T47D (cell line): ENCODE measurements at places on chromosomes 11 and 22.

GRCh38 chr22:24400726-24401596 is 26.4 kb upstream of the ADORA2A start:
- no peak for DNase-seq

DNA sequence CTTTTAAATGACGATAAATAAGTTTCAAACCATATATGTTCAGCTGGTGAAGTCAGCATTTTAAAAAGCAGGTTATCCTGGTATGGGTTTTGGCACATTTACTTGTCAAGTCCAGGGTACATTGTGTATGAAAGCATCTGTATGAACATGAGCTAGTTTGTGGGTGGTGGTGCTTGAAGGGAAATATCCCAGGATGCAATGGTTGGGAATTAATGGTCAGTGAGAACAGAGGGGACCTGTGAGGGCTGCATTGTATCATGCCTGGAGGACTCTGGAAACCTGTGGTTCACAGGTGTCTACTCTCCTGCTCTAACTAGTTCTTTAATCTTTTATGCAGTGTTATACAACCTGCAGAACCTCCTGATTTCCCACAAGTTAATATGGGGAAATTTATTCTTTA is 5.8 kb downstream of the DEPDC7 start:
- no peak for DNase-seq

DNA sequence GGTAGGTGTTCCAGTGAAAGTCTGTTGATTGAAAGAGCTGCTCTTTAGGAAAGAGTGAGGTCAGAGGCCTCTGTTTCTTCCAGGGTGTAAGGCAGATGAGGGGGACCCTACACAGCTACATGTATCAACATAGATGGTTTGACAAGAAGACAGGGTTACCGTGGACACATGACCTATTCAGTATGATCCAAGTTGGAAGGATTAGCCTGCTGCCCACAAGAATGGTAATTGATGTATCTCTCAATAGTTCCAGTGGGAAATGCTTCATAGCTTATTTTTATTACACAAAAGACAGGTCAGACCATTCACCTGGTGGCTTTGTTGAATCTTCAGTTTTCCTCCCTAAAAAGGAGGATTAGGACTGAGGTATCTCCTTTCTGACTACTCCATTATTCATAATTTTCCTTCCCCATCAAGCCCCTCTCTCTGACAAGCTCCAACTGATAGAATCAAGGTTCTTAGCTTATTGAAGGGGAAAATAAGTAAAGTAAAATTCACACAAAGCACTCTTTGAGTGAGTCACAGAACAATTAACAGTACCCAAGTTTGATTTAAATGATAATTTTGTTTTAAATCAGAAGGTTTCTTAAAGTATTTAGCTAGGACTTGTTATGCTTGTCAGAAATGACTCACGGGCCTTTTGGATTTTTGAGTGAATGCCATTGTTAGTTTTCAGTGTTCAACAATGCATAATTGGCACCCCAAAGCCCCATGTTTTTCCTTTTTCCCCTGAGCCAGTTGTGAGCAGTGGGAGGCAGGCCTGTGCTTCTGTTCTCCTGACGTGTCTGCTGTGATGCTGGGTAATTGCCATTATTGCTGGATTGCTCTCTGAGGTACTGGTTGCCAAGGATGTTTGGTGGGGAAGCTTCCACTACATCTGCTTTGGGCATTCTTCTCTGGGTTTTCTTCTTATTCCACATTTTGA is 373.2 kb downstream of the DDX10 start:
- DNase-seq: no peak

- no peak for DNase-seq
These were observed 102.6 kb downstream of the CSNK2A3 start for GRCh38 chr11:11250470-11250869.

DNA sequence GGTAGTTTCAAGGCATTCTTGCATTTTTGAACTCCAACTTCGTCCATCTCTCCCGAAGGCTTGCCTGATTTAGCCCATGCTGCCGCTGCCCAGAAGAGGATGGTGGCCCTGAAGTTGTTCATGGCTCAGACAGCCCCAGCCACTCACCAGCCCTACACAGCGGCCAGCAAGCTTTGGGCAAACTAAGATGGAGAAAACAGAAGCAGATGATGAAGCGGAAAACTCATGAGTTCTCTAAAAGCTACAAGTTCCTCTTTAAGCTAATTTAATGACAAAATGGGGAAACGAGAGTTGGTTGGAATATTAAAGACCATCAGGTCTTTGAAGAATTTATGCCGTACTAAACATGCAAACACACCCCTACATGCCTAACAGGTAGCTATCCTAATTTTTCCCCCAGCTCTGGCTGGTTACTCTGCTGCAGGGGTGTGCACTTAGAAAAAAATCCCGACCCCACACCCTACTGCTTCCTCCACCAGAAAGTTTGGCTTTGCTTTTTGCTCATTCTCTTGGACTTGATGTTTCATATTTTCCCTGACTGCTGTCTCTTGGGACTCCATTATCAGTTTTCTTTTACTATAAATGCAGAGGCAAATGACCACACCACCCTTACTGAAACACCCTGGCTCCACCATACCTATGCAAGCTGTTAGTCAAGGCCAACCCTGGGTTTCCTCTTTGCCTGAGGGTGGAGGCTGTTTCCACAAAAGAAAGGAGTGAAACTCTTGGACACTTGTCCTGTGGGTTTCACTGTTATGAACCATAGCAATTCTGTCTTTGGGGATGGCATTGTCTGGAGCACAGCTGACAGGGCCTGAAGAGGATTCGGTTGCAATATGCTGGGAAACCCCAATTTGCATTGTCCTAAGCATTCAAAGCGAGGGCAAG is at the start of gene MPEG1:
Gene MPEG1, minus strand, starts transcription at position 184 of the 888 bp plus-strand sequence. Its CDS starts 62 bp downstream, at position 122.
- no peak for DNase-seq

GRCh38 chr22:48091060-48091650 is 1328.7 kb downstream of the TBC1D22A start:
- DNase-seq: no peak

DNA sequence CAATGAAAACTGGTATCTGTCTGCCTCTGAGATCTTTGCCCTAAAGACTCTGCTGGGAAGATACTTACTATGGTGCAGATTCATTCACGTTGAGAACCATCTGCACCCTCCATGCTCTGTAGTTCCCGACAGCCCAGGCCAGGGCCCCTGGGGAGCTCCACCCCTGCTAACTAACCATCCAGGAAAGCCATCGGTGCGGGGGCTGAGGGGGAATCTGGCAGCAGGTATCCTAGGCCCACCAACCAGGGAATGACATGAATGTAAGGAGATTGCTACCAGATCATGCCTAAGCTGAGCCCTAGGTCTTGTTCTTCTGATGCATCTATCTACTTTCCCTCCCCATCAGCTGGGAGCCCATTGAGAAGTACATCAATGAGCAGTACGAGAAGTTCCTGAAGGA is 11.3 kb upstream of the WBP2NL start:
- no peak for DNase-seq

GRCh38 chr11:31788085-31788484 is 23.0 kb downstream of the PAX6 start:
- peak; percentile 20 for DNase-seq

GRCh38 chr11:113179181-113179704 is 135.1 kb upstream of the TTC12 start:
- DNase-seq: no peak

DNA sequence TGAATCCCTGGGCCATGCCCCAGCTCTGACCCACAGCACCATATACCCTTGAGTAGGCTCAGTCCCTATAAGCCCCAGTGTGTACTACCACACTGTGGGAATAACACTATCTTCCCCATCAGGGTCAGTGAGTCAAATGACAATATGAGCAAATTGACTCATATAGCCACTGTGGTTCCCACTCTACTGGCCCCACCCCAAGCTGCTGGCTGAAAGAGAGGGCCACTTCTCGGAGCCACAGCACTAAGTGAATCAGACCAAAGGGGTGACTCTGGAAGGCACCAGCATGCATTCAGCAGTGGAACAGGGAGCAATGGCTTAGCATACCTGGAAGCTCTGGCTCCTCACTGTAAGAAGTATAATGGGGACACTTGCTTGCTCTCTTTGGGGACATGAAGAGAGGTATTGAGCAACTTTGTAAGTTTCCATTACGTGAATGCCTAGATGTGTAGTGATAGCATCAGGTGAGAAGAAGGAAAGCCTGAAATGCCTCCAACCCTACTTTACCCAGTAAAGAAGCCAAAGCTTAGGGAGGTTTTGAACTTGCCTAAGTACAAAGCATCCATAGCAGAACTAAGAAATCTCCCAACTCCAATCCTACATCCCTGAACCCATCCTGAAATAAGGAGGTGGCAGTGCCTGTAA is 13.5 kb downstream of the CD59 start:
- DNase-seq: peak; percentile 36

- no peak for DNase-seq
These were observed 6.5 kb downstream of the SF1 start for GRCh38 chr11:64771861-64772260.

GRCh38 chr11:8267831-8268529 is 4.3 kb upstream of the LMO1 start:
- no peak for DNase-seq

GRCh38 chr11:32891657-32892354 is 805 bp upstream of the QSER1 start:
- no peak for DNase-seq

- DNase-seq: peak; percentile 56
These were observed 1.3 kb downstream of the TP53I11 start for GRCh38 chr11:44949160-44950030.

GRCh38 chr11:1502954-1503707 is 16.6 kb upstream of the MOB2 start:
- DNase-seq: peak; percentile 81

DNA sequence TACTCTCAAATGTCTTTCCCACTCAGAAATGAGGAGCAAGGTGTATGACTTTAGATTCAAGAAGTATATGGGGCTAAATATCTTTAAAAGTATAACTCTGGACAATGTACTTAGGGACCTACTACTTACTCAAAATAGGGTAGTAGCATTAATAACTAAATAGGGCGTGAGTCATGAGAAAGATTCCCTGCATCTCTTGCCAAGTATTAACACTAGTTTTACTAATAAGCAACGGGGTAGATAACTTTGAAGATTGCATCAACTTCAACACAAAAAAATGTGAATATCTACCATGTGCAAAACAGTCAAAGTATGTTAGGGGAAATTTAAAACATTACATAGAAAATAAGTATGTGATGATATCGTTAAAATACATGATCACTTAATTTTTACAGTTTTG is 99.6 kb downstream of the PGR start:
- no peak for DNase-seq

DNA sequence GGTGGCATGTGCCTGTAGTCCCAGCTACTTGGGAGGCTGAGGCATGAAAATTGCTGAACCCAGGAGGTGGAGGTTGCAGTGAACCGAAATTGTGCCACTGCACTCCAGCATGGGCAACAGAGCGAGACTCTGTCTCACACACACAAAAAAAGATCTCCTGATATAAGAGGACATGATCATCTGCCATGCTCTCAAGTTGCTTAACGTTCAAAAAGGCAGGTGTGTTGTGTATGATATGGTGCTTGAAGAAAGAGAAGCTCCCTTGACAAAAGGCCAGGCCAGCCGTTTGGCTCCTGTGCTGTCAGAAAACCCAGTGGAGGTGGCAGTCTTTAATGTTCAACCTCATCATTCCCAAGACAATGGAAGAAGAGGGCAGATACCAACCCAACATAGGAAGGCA is 117.3 kb upstream of the PLET1 start:
- no peak for DNase-seq

DNA sequence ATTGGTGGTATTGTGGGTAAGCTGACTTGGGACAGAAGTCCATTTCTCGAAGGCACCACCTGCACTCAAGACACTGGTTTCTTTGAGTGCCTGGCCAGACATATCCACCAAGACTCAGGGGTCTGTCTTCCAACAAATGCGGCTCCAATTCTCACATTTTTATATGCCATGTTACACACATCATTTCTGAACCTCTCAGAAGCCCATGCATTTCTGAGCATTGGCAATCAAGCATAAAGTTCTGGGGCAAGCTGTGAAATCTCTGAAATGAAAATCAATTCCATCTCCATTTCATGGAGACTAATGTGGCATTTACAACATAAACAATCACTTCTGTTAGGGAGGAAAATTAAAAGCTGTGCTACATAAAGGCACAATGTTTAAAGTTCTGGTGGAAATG is 243.7 kb downstream of the KIRREL3 start:
- DNase-seq: no peak

DNA sequence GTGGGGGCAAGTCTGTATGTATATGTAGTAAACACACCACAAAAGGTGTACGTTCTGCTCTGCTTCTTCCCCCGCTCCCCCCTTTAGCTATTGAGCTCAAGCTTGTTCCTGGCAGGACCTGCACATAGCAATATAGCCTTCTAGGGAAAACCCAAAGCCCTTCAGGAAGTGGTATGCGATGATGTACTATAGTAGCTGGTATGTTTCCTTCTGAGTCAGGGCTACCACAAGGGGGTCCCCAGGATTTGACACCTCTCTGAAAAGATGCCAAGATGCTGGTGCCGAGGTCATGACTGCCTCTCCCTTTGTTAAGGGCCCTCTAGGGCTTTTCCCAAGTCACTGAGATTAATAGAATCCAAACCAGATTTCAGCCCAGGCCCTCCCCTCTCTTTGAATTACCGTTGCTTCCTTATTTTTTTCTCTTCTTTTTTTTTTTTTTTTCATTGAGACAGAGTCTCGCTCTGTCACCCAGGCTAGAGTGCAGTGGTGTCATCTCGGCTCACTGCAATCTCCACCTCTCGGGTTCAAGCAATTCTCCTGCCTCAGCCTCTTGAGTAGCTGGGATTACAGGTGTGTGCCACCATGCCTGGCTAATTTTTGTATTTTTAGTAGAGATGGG is 268.4 kb downstream of the ETS1 start:
- no peak for DNase-seq

- DNase-seq: no peak
These were observed 925.0 kb upstream of the CHORDC1 start for GRCh38 chr11:91147885-91148284.

DNA sequence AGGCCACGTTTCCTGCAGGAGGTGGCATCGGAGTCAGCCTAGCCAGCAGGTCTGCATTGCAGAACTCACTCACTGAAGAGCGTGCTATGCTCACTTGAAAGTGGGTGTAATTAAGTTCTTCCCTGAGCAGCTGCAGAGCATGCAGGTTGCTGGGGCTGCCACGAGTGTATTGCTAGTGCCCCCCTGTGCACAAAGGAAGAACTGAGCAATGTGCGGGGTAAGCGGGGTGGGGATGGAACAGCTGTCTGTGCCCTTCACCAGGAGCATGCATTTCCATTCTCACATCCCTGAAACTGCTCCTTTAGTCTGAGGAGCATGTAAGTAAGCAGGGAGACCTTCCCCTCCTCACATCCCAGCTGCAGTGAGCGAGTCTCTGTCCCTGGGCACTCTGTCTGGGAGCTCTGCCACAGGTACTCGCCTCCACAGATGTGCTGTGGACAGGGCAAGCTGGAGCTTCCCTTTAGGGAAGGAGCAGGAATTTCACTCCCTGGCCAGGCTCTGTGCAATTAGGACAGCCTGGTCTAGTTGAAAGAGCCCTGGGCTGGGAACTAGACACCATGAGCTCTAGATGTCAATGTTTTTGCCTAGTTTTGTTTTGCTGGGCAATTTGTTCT is 1031.8 kb downstream of the NTM start:
- DNase-seq: no peak

DNA sequence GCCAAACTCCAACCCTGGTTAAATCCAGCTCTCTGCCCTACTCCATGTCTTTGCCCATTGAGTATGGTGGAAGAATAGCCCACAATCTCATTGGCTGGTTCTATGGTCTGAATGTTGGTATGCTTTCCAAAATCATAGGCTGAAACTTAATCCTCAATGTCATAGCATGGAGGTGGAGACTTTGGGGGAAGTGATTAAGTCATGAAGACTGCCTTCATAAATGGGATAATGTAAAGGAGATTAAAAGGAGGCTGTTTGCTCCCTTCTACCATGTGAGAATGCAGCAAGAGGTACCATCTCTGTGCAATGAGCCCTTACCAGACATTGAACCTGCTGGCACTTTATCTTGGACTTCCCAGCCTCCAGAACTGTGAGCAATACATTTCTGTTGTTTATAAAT is 54.4 kb upstream of the FDX1 start:
- DNase-seq: no peak
